ENCODE measurements at places on chromosomes 5 and 9.

- DNase-seq = no peak
Measured at GRCh38 chr5:76691467-76692273, 24.3 kb upstream of the F2R start.

DNA sequence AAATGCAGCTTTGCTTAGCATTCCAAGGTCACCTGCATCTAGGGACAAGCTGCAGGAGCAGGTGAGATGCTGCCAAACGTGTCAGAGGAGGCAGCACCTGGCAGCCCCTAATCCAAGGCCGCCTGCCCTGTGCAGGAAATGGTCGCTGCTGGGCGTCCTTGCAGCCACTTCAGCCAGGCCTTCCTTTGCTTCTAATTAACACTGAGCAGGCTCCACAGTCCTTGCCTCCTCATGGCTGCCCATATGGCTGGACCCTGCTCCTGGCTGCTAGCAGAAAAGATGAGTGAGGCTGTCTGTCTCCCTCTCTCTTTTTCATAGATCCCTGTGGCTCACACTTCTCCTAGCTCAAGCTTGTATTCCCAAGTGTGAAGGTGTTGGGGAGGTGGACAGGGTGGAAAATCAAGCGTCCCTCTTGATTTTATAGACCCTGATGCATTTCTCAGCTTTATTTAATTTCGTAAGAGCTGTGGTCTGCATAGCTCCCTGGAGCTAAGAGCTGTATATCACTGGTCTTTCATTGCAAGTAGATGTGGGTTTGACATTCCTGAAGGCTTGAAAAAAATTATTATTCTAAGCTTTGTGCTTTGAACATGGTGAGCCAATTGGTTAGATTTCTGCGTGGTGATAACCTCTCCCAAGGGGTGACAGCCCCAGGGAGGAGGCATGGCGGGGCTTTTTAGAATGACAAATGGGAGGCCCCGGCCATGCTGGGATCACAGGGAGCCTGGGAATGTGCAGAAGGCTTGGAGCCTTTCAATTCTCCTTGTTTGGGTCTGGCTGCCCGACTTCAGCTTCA, 193.8 kb downstream of the SLIT3 start:
- DNase-seq = no peak

- DNase-seq = no peak
Measured at GRCh38 chr5:125012727-125013451, 266.4 kb upstream of the ZNF608 start.

- no peak for DNase-seq
Measured at GRCh38 chr5:137446615-137447014, 52.5 kb downstream of the SPOCK1 start.

GRCh38 chr9:80649496-80649895, 1039.9 kb downstream of the TLE1 start:
- no peak for DNase-seq

- DNase-seq = no peak
Measured at GRCh38 chr5:72160329-72160728, 53.1 kb downstream of the MAP1B start.

DNA sequence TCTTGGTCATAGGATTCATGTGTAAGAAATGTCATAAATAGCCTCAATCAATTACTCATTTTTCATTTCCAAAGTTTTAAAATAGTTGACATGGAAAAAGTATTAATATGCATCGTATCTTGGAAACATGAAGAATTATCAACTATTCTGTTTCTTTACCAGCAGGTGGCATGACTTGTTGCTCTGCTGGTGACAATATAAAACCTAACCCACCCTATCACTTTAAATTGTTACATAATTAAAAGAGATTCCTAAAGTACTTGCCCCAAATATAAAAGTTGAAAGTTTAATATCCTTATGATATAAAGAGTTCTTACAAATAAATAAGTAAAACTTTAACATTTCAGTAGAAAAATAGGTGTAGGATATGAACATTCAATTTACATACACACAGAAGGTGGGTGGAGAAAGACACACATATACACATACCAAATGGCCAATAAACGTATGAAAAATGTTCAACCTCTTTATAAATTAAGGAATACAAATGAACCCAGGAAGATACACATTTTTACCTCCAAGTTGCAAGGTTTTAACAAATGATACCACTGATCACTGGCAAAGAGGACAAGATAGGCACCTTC, 30.6 kb downstream of the MAP1B start:
- no peak for DNase-seq

GRCh38 chr5:488241-488640, 36.0 kb downstream of the SLC9A3 start:
- no peak for DNase-seq

GRCh38 chr9:32839013-32839885, 55.9 kb downstream of the TMEM215 start:
- no peak for DNase-seq

DNA sequence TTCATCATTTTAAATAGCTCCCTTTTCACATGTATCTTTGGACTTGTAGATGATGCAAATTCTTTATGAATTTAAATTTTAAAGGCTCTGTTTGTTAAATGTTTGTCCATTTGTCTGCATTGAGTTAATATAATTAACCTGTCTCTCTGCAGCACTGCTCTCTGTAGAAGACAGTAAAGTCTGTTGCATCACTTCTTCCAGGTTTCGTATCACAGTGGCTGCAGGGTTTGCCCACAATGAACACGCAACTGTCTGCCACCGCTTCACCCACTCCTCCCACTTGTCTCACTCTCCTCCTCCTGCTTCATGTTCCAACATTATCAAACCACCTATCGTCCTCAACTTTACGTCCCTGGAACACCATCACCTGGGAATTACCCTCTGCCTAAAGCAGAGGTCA, 231.3 kb upstream of the SLC30A5 start:
- DNase-seq = no peak

DNA sequence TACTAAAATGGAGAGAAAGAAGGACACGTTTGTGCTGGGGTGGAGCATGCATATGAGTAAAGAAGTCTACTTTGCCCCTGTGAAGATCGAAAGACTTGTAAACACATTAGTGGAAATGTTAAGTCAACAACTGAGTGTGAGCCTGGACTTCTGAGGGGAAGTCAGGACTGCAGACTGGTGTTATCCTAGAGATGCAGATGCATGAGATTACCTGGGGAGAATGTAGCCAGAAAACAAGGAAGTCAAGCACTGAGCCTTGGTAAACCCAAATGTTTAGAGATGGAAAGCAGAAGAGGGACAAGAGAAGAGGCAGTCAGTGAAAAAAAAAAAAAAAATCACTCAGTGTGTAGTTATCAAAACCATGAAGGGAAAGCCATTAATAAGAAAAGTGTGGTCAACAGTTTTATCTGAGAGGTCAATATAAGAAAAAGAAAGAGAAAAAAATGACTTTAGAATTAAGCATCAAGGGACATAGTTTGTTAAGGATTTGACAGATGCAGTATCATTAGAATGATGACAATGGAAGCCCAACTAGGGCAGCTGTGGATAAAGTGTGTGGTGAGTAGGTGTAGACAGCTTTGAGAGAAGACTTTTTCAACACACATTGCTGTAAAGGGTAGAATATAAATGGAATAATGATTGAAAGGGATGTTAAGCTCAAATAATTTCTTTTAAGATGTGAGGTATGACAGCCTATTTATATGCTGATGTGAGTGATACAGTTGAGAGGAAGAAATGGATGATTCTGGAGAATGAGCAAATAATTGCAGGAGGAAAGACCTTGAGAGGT, 22.2 kb downstream of the JAKMIP2 start:
- DNase-seq = no peak

DNA sequence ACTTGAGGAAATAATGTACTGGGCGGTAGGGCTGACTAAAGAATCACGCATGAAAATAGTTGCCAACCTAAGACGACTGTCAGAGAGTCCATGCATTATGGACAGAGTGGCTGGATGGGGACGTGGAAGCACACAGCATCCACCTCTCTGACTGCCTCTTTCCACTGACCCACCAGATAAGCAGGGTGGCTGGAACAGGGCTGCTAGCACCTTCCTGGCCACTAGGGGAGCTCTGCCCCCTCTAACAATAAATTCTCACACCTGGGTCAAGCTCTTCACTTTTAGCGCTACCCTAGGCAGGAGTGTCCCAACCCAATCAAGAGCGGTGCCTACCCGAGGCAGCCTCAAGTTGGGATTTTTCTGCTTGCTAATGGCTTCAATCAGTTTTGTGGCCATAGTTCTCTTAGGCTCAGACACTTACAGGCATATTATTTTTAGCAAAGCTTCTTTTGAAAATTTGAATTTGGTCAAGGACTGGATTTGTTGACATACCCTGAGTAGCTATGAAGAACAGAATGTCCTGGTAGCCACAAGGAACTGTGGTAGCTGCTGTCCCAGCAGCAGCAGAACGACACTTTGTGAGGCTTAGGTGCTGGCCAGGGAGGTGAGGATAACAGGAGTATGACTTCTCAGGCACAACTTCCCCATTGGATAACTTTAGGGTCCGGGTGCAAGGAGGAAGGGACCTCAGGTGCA, 6.9 kb upstream of the TPM2 start:
- no peak for DNase-seq

GRCh38 chr5:52378237-52378636, 409.5 kb upstream of the ITGA1 start:
- no peak for DNase-seq

DNA sequence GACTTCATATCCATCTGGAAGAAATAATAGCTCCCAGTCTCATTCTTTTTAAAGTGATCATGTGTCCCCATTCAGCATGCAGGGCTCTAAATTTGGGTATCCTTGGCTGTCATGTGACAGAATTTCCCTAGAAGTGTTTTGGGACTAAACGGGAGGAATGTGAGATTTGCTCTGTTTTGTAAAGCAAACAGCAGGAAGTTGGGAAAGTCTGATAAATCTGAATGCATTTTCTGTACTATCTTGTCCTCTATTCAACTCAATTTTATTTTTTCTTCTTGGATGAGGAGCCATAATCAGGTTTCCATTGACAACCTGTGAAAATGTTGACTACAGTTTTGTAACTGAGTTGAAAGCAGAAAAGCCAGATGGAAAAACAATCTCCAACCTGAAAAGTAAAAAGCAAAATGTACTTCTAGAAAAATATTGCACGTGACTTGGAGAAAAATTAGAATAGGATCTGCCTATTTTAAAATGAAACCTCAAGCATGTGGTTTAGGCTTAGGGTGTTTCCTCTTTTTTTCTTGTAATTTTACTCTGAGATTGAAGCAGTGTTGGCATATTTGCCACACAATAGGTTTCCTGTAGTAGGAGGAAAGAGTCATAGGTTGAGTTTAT, 76.2 kb upstream of the IL6ST start:
- no peak for DNase-seq

DNA sequence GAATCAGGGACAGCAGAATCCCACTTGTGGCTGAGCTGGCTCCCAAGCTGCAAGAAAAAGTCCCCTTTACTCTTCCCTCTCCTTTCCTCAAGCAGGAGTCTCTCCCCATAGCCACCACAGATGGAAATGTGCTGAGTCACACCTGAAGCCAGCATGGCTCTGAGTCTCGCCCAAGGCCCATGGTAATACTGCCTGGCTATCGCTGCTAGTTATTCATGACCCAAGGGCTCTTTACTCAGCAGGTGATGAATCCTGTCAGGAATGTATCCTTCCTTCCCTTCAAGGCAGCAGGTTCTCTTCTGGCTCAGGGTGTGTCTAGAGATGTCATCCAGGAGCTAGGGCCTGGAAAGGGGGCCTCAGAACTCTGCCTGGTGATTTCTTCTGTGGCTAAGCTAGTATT, 403.3 kb upstream of the PTPRD start:
- DNase-seq = no peak

DNA sequence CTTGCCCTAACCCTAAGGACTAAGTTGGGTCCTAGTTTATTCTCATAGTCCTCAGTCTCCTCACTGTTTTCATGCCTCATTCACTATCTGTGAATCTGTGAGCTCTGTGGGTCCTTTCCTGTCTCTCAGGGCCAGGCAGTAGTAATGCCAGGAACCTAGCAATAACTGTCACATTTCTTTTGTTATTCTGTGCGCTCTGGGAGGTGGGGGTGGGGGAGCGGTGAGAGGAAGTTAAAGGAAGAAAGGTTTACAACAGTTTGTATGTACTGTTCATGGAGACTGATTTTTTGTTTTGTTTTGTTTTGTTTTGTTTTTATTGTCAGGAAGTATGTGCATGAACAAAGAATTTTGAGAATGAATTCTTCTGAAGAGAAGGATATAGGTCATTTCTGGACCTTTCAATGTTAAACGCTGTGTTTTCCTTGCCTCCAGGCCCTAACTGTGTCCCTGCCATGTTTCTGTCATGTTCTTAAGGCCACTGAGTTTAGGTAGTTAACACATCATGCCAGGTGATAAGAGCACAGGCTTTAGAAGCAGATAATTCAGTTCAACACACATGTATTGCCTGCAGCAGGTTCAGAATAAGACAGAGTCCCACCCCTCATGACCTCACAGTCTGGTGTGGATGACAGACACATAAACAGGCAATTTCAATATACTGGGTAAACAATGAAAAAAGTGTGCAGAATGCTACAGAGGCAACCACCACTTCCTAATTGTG, 13.3 kb upstream of the FEM1C start:
- no peak for DNase-seq

- DNase-seq = no peak
Measured at GRCh38 chr5:168093200-168093910, 198.1 kb upstream of the WWC1 start.

GRCh38 chr9:31733166-31733565, 651.3 kb upstream of the ACO1 start:
- no peak for DNase-seq

DNA sequence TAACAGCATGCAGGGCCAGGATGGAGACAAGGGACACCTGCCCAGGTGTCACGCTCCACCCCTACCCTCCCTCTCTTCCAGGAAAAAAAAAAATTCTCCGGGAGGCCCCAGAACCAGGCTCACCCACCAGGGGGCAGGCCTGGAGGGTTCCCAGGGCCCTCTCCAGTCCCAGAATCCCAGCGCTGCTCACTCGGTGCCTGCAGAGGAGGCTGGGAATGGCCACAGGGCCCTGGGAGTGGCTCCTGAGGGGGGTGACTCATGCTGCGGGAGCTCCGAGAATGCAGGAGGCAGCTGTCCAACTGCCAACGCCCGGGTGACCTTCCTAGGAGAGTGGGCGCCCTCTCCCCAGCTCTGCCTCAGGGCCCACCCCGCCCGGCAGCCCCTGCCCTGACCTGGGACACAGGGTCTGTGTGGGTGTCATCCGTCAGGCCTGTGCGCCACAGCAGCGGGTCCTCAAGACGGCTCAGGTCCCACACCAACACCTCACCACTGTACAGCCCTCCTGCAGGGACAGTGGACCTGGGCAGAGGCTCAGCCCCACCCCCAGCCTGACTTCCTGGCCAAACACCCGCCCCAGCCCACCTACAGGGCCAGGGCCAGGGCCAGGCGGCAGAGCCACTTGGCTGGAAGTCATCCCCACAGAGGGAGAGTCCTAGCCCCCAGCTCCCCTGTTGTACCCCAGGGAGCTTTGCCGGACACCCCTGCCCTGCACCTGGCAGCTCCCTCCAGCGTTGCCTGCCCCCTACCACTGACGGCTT, 21.2 kb downstream of the DYNC2I2 start:
- DNase-seq = no peak

- no peak for DNase-seq
Measured at GRCh38 chr9:75063556-75064305, 24.2 kb downstream of the NMRK1 start.

GRCh38 chr5:91168859-91169258, 214.3 kb downstream of the ARRDC3 start:
- DNase-seq = no peak

DNA sequence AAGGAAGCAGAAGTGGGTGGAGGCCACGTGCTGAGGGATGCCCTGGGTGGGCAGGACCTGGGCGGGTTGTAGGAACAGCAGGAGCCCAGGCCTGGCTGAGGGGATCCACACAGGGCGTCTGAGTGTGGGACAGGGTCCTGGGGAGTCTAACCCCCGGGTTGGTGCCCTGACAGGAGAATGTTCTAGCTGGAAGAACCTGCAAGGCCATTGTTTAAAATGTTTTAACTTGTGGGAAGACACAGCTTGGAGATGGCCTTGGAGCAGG, 33.9 kb upstream of the SUSD3 start:
- DNase-seq = no peak

- DNase-seq = no peak
Measured at GRCh38 chr5:103744159-103744558, 181.6 kb upstream of the NUDT12 start.

Data from stimulated activated CD8-positive, alpha-beta memory T cell treated with anti-CD3 and anti-CD28 coated beads, Interleukin-7, amount 100 ng/mL, for 24 hours (primary cell).